Suppressor macrophage treated with lipopolysaccharide for 1 hour (primary cell): ENCODE measurements at places on chromosomes 2 and 18.

DNA sequence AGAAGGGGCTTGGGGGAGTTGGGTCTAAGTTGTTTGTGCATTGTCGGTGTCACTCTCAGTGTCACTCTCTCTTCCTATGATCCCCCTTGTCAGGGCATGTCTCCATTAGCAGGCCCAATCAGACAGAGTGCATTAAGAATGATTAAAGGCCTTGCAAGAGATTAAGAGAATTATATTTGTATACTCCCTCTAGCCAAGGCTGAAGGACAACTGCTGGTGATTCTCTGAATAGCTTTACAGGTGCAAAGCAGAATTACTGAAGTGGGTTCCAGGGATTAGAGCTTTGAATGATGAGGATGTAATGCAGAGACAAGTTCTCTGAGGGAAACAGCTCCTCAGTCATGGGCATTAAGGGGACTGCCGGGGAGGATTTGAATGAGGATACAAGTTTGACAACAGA, 104.8 kb upstream of the LGALSL start:
- DNase-seq, result no peak

- peak; percentile 83 for DNase-seq
These were observed 10.4 kb upstream of the KCNE4 start for GRCh38 chr2:223041527-223042109.

DNA sequence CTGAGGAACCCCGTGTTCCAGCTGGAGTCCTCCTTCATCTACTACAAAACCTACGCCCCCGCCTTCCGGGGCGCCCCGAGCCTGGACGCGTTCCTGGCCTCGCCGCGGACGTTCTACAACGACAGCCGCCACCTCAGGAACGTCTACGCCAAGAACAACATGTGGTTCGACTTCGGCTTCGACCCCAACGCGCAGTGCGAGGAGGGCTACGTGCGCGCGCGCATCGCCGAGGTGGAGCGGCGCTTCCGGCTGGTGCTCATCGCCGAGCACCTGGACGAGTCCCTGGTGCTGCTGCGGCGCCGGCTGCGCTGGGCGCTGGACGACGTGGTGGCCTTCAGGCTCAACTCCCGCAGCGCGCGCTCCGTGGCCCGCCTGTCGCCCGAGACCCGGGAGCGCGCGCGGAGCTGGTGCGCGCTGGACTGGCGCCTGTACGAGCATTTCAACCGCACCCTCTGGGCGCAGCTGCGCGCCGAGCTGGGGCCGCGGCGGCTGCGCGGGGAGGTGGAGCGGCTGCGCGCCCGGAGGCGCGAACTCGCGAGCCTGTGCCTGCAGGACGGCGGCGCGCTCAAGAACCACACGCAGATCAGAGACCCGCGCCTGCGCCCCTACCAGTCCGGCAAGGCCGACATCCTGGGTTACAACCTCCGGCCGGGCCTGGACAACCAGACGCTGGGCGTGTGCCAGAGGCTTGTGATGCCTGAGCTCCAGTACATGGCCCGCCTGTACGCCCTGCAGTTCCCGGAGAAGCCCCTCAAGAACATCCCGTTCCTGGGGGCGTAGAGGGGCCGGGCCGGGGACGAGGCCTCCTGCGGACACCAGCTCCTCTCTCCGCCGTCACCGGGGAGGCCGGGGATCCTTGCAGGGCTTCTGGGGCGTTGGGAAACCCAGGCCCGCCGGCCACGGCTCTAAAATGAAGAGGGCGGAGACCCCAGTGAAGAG, 5.3 kb upstream of the NEU4 start:
- peak; percentile 27 for DNase-seq

DNA sequence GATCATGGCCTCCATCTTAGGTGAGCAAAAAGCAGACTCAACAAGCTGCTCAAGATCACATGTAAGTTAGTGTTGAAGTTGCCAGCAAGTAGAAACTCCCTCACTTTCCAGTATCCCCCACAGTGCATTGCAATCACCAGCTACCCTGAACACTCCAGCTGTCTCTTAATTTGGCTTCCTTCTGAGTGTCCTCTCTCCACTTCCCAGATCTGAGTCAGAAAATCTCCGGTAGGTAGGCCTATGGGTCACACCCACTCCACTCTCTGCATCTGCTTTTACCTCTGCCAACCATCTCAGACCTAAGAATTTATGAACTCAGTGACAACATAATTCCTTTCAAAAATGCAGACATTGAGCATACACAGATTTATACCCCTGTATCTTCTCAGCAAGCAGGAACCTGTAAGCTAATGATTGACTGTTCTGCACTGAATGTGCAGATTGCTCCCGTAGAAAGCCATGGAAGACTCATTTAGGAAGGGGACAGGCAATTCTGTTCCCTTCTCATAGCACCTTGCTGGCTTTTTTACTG, 656.9 kb downstream of the EPHA4 start:
- no peak for DNase-seq

GRCh38 chr2:224432003-224432579, 30.2 kb upstream of the FAM124B start:
- DNase-seq, result no peak

DNA sequence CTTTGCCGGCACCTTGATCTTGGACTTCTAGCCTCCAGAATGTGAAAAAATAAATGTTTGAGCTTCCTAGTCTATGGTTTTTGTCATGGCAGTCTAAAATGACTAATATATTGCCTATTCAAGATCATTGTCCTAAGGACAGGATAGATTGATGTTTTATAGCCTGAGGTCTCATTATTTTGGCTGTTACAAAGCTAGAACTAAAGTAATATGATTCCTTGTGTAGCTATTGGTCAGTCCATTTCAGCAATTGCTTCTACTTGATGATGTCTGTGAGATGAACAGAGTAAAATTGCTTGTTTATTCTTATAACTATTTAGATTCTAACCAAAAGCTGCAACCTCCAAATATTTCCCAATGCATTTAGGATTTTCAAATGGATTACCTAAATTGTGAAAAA, 145.0 kb downstream of the HRH4 start:
- no peak for DNase-seq

- peak; percentile 77 for DNase-seq
These were observed 34.3 kb downstream of the LCLAT1 start for GRCh38 chr2:30481323-30481800.

DNA sequence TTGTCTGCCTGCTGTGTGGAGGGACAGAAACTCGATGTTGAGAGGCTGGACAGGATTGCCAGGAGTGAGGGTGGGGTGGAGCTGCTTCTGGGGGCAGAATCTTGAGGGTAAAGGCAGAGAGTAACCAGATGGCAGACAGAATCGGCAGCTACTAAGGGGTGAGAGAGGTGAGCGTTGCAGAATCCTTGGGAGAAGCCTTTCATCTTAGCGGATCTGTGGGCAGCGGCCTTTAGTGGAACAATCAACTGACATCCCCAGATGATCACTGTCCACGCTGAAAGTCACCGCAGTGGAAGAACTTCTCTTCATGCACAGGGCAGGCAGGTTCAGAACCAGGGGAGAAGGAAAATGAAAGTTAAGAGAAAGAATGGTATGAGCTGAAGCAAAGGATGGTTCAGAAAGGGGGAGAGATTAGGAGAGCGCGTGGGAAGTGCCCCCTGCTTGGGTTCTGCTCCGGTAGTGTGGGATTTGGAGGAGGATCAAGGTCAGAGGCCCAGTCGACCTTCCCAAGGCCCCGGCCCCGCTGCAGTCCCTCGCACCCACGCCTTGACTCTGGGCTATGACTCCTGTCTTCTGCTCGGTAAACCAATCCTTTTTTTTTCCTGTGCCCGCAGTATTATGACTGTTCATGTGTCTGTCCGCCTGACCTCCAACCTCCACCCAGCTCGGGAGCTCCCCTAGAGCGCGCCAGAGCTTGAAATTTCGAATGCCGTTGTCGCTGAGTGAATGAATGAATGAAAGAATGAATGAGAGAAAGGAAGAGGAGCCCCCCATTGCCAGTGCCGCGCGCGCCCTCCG, 584 bp downstream of the BOLA3 start:
- peak; percentile 74 for DNase-seq

DNA sequence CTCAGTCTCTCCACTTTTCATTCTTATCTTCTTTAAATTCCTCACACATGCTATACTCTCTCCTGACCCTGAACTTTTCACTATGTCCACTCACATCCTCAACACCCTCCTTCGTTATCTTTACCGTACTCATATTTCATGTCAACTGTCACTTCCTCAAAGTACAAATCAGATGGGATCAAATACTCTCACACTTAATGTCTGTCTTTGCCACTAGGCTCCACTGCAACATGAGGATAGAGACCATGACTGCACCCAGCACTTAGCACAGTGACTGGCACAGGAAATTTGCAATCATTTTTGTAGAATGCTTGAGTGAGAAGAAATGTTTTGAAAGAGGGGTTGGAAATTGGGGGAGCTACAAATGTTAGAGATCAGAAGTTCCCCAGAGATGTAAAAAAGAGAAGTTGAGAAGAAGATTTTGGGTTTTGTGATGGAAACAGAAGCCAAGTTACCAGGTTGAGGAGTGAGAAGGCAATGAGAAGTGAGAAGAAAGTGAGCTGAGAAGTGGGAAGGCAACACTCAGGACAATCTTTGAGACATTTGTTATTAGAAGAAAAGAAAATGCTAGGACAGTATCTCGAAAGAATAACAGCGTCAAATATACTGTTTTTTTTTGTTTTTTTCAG, 87.0 kb downstream of the CCDC141 start:
- DNase-seq, result no peak

DNA sequence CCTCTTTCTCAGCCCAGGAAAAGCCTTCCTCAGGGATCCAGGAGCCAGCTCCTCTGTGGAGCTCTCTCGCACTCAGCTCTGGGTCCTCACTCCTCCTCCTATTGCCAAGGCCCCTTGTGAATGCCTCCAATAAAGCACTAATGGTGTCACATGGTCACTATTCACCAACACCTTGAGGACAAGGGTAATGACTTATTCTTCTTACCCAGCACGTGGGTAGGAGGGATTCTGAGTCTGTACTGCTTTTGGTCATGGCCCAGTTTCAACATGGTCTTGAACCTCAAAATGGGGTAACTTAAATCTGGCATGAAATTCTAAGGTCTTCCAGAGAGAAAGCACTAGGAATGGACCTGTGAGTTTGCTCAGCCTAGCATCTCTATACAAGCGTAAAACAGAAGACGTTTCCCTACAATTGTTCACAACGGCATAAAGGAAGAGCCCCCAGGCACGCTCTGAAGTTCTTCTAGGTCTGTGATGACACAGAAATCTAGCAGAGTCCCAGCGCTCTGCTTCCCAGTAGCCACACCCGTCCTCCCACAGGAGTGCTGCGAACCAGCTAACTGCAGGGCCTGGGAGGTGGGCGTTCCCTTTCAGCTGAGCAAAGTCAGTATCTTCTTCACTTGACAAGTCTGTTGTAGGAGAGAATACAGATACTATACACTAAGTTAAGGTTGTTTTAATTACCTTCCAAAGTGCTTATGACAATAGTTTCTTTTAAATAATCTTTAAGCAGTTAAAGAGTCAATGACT, 14.6 kb upstream of the KIDINS220 start:
- DNase-seq, result no peak

DNA sequence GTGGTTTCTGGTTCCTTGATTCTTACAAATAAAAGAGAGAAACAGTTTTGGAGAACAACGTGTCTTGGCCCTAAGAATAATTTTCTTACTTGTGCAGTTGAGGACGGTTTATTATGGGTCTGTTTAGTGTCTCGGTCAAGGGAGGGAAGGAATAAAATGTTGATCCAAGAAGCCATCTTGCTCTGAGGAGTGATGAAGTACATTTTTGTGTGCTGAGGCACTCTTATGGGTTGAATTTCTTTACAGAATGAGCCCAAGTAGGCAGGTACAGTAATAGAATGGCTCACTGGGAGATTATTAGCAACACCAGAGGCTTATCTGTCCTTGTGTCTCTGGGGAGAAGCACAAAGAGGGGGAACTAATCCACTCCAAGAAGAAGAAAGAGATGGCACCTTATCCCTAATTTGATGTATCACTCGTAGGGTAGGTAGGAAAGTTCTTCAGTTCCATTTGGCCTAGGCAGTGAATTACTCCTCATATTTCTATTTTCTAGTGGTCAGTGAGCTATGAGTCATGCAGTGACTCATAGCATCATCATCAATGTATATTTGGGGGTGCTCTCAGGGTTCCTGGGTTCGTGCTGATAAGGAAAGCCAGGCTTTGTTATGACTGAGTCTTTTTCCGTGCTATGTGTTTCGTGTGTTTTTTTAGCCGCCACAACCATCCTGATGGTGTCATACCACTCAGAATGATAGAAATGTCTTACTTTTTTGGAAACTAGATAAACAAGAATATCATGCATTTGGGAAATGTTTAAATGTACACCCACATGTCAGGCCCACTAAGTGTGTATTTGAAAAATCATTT, 250.1 kb upstream of the CTAGE1 start:
- DNase-seq, result no peak

- DNase-seq, result no peak
These were observed 100.9 kb upstream of the KLF7 start for GRCh38 chr2:207266648-207267047.

DNA sequence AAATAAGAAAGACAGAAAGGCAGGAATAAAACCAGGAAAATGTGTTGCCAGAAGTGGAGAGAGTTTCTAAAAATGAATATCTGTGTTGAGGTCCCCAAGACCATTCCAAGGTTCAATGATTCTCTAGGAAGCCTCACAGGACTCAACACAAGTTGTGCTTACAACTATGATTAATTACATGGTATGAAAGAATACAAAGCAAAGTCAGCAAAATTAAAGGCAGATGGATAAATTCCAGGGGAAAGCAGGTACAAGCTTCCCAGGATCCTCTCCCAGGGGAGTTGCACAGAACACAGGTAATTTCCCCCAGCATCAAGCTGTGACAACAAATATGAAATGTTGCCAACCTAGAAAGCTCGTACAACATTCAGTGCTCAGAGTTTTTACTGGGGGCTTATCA, 154.4 kb upstream of the HNMT start:
- no peak for DNase-seq

DNA sequence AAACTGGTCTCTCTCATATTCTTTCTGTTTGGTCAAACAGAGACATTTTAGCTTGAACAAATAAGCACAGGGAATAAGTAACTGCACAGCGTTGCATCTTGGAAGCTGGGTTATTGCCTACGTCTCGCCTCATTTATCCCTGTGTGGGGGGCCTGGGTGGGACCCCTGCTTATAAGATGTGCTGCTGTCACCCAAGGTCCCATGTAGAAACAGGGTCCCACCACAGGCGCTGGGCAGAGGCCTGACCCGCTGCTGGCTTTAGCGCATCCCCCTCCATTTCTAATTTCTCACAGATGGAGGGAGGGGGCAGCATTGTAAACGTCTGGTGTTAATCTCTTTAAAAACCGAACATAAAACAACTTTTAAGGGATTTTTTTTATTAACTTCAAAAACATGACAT, 207.8 kb downstream of the HDAC4 start:
- no peak for DNase-seq

DNA sequence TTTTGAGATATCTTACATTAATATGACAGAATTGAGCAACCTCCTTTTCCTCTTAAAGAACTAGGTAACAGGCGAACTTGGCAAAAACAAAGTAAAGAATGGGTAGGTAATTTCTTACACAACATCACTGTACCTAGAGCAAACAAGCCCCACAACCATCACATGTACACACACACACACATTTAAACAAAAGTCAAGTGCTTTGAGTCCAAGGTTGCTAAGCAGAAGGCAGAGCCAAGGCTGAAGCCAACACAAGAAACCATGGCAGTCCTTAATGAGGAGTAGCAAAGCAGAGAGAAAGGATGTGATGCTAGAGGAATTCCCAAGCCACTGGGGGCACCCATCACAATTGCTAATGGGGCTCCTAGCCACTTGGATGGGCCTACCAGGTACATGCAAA, 164.1 kb downstream of the PAX3 start:
- DNase-seq, result no peak

- DNase-seq, result no peak
These were observed 56.6 kb upstream of the AGPS start for GRCh38 chr2:177335917-177336450.

GRCh38 chr2:94960266-94960665, 65.2 kb upstream of the MAL start:
- DNase-seq, result no peak

- DNase-seq, result peak; percentile 41
These were observed 45.1 kb upstream of the HDAC4 start for GRCh38 chr2:239445771-239446524.
